ENCODE measurements at places on chromosomes 2 and 18.

GRCh38 chr2:63544017-63544627 is 44.2 kb downstream of the WDPCP start:
- no peak for DNase-seq

DNA sequence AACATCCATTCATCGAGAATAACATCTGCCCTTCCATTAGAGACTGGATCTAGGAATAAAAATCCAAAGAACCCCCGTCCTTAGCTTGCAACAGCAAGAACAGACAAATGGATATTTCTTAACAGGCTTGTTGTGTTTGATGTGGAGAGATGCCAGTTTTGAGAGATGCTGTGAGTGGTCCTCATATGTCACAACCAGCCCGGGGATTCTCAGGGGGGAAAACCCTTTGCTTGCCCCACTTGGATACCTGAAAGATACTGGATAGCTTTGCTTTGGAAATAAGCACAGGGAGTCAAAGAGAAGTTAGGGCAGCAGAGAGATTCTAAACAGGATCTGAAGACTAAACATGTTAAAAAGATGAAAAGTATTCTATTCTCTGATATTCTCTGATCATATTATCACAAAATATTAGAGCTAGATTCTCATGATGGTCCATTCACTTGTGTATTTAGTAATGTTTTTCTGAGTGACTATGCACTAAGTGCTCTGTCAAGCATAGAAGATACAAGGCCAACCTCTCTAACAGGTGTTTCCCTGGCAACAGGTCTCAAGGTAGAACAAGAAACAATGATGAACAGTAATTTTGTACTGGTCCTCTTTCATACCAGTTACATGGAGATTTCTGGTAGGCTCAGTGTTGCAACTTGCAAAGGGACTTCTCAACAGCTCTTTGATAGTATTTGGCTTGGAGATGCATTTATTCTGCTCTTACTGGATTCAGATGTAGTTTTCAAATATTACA is 348.2 kb downstream of the MYCN start:
- no peak for DNase-seq

- DNase-seq, result no peak
Observed at GRCh38 chr2:99670768-99671734, 181.2 kb upstream of the REV1 start.

- no peak for DNase-seq
Observed at GRCh38 chr2:71528749-71529148, 75.4 kb downstream of the DYSF start.

- no peak for DNase-seq
Observed at GRCh38 chr18:31343454-31343853, 25.5 kb downstream of the DSG1 start.

DNA sequence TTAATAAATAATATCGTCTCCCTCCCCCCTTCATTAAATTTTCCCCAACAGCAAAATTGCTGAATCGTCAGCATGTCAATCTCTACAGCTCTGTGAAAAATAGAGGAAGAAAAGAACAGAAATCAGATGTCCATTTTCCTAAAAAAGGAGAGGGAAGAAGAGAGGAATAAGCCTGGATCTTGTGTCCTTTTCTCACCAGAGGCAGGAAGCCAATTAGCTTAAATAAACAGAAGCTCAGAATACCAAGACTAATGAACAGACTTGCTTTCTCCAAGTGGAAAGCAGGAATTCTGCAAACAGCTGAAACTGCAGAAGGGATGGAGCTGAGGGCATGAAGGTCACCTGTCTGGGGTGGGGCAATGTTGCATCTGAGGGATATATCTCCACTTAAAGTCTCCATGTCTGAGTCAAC is 265.7 kb downstream of the CCDC85A start:
- DNase-seq, result no peak

DNA sequence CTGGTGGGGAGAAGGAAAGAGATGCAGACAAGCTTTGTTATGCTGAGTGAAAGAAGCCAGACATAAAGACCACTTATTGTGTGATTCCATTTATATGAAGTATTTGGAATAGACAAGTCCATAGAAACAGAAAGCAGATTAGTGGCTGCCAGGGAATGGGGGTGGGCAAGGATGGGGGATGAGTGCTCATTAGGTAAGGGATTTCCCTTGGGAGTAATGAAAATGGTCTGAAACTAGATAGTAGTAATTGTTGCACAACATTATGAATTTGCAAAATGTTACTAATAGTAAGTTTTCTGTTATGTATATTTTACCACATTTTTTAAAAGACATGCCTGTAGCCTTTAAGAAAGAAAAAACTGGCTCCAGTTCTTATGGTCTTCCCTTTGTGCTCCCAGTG is 154.9 kb downstream of the LNPK start:
- DNase-seq, result no peak

DNA sequence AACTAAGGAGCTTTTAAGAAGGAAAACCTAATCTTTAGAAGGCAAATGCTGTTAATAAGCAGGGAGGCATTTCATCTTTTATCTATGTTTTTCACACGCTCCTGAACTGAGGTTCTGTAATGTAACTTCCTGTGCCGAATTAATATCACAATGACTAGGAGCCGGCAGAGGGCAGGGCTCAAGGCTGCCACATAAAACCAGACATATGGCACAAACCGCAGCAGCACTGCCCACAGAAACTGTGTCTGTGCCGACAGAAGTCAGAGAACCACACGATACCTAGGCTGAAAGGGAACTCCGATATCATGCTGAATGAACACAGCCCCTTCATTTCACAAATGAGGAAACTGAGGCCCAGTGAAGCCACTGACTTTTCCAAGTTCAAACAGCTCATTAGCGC is 112.1 kb downstream of the EIPR1 start:
- no peak for DNase-seq

DNA sequence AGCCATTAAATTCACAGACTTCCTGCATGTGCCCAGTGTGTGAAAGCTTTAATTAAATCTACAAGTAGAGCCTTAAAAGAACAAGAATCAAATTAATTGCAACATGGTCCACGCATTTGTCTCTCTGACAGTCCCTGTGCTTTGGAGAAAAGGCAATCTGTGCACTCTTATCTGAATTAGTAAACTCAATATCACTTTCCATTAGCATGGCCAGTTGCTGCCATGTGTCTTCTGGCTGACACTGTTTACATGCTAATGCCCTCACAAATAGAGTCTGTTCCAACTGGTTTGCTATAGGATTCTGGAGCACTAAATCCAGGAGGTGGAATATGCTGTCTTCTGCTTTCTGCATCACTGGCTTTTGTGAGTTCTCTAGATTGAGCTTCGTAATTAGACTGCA is 434.5 kb upstream of the RAB12 start:
- DNase-seq, result no peak

GRCh38 chr2:239876948-239877289 is 148.2 kb downstream of the NDUFA10 start:
- DNase-seq, result no peak

GRCh38 chr2:98909317-98910211 is 26.5 kb downstream of the CRACDL start:
- DNase-seq, result no peak

- DNase-seq, result no peak
Observed at GRCh38 chr2:241445426-241445825, 63.0 kb downstream of the STK25 start.

DNA sequence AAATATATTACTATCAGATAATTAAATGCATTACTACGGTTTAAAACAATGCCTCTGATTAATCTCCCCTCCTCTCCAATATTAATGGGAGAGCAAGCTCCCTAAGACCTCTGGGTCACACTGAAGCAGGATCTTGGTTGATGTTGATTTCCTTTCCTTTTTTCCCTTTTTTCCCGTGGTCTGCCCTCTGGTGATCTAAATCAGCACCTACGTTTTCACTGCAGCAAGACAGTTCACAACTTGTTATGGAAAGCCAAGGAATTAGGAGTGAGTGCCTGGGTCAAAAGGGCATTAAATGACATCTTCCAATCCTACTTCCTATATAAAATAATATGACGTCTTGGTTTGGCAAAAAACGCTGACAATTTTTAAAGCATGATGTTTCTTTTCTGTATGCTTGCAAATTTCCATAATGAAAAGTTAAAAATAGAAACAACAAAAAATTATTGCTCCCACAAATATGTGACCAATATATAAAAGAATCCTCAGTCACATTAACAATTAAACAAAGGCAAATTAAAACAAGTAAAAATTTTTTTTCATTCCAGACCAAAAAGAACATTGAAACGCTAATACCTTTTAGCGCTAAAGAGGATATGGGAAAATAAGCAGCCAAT is 7.9 kb upstream of the CFAP36 start:
- no peak for DNase-seq

- no peak for DNase-seq
Observed at GRCh38 chr2:52510432-52510831, 1257.2 kb upstream of the CHAC2 start.

GRCh38 chr18:12290086-12290485 is 18.0 kb upstream of the TUBB6 start:
- no peak for DNase-seq

DNA sequence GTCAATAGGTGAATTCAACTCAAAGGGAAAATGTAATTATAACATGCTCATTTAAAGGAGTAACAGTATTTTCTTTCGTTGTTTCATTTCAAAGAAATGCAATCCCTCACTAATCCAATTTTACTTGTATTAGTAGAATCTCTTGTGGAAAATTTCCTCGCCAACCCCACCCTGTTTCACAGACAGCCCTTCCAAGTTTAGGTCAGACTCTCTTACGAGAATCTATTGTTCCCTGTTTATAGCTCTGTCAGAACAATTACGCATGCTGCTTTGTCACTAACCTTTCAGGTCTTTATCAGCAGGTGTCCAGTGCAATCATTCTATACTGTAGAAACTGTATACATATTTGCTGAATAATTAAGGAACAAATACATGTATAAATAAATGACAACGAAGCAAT is 657.8 kb upstream of the LINC00305 start:
- DNase-seq, result no peak

GRCh38 chr2:129484999-129485897 is 494.2 kb upstream of the RAB6C start:
- no peak for DNase-seq

All from stimulated activated CD8-positive, alpha-beta memory T cell treated with anti-CD3 and anti-CD28 coated beads, Interleukin-4, amount 100 ng/mL, for 1 hour (primary cell).